ENCODE measurements at places on chromosomes 16 and 17.

- no peak for DNase-seq
Observed at GRCh38 chr16:54431041-54431996, 144.7 kb upstream of the IRX3 start.

GRCh38 chr17:40551091-40551878, 14.0 kb downstream of the CCR7 start:
- no peak for DNase-seq

DNA sequence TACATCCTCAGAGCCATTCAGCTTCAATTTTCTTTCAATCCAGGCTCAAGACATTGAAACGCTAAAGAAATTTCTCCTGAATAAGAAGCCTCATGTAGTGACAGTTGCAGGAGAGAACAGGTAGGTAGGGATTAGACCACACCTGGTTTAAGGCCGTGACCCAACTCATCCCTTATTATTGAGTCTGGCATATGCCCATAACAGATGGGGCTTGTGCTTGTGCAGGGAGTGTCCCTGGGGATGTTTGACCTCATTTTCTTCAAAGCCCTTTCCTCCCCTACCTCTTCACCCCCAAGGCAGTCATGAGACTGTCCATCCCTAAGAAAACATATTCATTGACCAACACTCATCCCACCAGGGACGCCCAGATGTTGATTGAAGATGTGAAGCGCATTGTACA, 24.3 kb downstream of the SUPT6H start:
- DNase-seq: no peak

GRCh38 chr17:18246880-18247612, 11.5 kb downstream of the FLII start:
- DNase-seq: peak; percentile 25

GRCh38 chr16:31404353-31405064, 11.4 kb downstream of the ITGAD start:
- DNase-seq: no peak

DNA sequence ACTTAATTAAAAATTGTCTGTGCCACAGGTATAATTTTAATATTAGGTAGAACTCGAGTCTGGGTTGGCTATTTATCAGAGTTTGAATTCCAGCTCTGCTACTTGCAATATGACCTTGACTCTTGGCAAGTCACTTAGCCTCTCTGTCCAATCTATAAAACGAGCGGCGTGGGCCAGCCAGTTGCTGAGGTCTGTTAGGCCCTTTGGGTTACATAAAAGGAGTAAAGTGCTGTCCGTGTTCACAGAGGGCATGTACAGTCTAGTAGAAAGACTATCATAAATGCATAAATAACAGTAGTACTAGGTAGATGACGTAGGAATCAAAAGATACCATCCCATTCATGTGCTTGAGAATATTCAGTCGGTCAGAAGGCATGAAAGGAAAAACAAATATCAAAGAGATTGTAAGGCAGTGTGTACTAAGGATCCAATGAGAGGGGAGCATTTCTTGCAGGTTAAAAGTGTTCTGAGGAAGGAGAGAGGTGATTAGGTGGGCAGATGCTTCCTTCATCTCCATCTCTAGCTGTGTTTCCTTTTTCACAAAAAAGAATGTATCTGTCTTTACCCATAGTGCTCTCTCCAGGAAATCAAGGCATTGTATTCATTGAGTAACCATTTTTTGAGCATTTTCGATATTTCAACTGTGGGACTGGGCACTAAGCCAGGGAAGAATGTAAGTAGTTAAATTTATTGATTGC, 2.4 kb downstream of the TNRC6A start:
- DNase-seq: no peak

GRCh38 chr16:70578035-70578434, 54.4 kb downstream of the SF3B3 start:
- no peak for DNase-seq

DNA sequence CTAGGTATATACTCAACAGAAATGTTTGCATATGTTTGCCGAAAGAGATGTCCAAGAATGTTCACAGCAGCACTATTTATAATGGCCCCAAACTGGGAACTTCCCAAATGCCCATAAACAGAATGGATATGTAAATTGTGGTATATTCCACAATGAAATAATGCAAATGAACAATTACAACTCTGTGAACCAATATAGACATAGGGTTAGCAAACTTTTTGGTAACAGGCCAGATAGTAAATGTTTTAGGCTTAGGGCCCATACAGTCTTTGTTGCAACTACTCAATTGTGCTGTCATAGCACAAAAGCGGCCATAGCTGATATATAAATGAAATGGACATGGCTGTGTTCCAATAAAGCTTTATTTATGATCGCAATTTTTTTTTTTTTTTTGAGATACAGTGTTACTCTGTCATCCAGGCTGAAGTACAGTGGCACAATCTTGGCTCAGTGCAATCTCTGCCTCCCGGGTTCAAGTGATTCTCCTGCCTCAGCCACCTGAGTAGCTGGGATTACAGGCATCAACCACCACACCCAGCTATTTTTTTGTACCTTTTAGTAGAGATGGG, 16.5 kb downstream of the XYLT1 start:
- DNase-seq: no peak

DNA sequence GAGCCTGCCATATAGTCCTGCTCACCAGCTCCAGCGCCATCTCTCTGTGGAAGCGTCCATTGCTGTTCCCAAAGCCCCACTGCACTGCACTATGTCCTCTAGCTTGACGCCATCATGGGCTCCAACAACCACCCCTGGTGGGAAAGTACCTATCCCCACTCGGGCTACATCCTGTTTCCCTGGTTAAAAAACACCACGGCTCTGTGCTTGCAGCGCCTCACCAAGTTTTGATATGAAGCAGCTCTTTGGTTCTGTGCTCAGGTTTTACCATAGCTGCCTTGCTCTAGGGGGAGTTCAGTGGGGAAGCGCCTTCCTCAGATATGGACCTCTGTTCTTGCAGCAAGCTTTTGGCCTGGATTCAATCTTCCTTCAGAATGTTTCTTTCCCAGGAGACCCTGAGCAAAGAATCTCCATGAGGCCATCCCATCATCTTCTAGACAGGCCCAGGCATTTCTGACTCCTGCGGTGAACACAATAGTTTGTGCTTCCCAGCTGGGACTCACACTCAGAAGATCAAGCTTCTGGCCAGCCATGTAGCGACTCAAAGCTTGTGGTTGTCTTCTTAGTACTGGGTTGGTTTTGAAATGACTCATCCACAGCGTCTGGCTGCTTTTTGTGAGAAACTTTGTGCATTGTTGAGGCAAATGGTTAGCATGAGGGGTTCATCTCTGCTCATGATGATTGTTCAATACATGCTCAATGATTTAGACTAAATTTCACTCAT, 39.5 kb downstream of the DYNLRB2 start:
- no peak for DNase-seq

DNA sequence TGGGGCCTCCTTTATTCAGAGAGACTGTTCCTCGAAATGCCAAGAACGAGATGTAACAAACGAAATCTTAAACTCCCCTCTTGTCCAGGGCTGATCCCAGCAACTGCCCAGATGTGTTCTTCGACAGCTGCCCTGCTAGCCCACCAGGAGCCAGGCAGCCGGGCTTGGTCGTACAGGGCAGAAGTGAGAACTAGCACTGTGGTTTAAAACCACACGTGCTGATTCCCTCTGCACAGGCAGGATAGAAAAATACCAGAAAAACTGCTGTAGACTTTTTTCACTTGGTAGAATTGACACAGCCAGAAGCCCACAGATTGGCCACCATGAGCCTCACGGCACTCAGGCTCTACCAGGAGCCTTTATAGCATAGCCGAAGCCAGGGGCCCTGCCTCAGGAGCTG, 33.1 kb downstream of the PLD6 start:
- DNase-seq: no peak

- no peak for DNase-seq
Observed at GRCh38 chr17:10624969-10625368, 32.1 kb downstream of the MYH3 start.

DNA sequence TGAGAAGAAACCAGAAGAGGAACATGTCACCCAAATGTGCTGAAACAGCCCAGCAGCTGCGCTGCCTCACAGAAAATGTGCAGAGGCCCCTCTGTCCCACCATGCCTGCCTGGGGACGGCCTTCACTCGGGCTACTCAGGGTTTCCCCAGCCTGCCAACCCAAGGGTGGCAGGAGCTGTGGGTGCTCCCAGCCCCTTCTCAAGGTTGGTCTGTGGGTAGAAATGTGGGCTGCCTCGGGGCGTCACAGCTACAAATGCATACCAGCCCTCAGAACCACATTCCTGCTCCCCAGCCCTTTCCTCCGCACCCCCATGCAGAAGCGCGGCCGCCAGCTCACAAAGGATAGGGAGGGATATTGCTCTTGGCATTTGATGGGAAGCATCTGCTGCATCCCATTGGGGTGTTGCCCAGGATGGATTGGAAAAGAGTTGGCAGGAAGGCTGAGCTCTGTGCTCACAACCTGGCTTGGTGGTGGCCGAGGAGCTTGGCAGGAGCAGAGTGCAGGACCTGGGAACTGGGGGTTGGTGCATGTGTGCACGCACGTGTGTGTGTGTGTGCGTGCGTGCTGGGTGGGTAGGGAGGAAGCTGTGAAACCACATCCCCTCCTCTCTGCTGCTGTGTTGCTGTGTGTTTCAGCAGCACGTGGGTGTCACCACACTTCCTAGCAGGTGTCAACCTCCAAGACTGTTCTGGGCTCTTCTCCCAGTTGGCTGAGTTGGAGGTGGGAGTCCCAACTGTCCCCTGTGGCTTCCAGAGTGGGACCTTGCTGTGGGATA, 304.4 kb downstream of the SEC14L1 start:
- no peak for DNase-seq

- no peak for DNase-seq
Observed at GRCh38 chr16:21179983-21180365, 21.5 kb downstream of the LDAF1 start.

DNA sequence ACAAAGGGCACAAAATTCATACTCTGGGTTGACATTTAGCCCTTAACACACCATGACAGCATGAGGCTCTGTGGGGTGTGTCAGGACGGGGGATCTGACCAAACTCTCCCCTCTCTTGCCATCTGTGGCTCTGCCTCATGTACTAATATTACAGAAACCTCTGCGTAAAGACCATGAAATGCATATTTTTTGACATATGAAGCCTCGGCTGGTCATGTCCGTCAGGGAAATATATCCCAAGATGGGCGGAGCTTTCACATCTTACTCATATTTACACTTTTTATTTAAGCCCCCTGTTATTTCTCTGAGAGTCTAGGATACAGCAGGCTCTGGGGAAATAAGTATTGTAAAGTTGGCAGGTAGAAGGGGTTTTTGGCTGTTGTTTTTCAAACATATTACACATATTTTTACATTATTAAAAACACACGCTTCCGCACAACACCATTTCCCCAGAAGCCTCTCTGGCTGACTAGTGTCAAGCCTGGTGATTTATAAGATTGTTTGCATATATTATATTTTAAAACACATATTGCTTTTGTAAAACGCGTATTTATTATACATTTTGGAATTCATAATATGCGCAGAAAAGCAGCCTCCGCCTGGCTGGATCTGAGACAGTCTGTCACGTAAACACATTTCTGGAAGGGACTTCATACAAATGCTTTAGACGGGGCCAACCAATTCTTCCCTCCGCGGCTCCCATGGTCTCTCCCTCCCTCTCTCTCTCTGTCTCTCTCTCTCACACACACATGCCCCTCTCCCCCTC, 237.7 kb upstream of the ZFHX3 start:
- no peak for DNase-seq

DNA sequence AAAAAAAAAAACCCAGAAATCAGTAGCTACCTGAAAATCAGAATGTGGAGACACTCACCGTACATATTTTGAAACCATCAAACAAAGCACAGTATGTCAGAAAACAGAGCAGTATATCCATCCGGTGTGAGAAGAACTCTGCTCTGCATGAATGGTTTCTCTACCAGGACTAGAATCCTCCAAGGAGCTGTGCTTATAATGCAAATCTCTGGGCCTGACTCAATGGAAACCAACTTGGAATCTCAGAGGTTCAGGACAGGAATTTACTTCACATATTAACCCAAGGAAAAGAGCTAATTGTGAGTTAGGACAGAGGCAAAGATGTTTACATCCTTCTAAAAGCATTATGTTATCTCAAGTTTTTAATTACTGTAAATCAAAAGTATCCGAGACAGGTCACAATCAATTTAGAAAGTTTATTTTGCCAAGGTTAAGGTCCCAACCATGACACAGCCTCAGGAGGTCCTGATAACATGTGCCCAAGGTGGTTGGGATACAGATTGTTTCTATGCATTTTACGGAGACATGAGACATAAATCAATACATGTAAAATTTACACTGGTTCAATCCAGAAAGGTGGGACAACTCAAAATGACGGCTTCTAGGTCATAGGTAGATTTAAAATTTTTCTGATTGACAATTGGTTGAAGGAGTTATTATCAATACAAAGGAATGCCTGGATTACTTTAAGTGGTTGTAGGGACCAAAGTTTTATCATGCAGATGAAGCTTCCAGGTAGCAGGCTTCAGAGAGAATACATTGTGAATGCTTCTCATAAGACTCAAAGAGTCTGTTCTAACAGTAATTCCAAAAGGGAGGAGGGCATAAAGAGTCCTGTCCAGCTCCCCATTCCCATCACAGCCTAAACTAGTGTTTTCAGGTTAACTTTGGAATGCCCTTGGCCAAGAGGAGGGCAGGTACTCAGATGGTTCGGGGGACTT, 164.1 kb downstream of the CDH8 start:
- no peak for DNase-seq

DNA sequence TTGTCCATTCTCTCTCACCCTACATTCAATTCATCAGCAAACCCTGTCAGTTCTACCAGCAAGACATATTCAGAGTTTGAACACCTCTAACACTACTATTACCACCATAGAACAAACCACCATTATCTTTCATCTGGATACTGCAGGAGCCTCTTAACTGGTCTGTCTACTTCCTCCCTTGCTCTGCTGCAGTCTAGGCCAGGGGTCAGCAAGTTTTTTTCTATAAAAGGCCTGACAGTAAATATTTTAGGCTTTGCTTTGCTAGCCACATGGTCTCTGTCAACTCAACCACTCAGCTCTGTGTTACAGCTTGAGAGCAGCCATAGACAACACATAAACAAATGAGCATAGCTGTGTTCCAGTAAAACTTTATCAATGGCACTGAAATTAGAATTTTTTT, 13.8 kb downstream of the KCTD19 start:
- no peak for DNase-seq

DNA sequence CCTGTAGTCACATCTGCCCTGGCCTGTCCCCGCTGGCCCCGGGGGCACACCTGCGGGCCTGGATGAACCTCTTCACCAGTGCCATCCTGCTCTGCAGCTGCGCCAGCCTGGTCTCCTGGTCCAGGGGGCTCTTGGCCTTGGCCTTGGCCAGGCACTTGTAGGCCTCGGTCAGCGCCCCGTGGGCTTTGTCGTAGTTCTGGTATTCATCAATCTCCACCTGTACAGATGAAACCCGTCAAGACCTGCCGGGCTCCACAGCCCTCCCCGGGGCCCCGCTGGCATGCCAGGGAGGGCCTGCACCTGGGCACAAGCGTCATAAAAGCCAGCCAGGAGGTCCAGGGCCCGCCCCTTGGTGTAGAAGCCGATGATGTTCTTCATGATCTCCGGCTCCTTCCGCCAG, 13.6 kb upstream of the TMEM204 start:
- no peak for DNase-seq

GRCh38 chr16:15564604-15565339, 78.2 kb downstream of the MARF1 start:
- DNase-seq: no peak

- no peak for DNase-seq
Observed at GRCh38 chr16:84603140-84603816, 14.6 kb downstream of the COTL1 start.

Measured in NCI-H1417 treated with DMSO at 0.1 percent for 48 hours (cell line).